Karpas-422 (cell line): ENCODE measurements at places on chromosomes 4 and X. TPM values are rescaled to one million over a fixed set of nuclear protein-coding genes. Genes with fewer than 3 reads are reported as not detected.
A peak's percentile ranks its signal among the peaks of the same experiment; 100 is the strongest.

GRCh38 chr4:158314756-158315487, 104.6 kb downstream of the TMEM144 start:
- no peak for DNase-seq

DNA sequence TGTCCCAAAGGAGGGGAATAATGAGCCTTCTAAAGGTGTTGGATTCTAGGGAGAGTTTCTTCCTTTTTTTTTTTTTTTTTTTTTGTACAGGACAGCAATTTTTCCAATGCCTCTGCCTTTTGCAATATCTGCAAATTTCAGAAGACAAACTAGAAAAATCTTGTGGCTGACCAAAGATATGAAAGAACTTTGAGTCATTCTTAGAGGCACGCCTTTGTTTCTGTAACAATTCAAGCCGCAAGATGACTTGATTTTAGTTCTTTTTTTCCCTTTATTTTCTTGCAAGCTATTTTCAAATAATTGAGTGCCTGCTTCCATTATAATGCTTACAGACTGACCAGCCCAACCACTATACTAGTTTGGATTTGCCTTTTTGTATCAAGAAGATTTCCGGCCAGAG, 47.6 kb upstream of the UXT start:
- DNase-seq, result no peak

ERAS gene
- not detected in 2 replicates for total RNA-seq

DNA sequence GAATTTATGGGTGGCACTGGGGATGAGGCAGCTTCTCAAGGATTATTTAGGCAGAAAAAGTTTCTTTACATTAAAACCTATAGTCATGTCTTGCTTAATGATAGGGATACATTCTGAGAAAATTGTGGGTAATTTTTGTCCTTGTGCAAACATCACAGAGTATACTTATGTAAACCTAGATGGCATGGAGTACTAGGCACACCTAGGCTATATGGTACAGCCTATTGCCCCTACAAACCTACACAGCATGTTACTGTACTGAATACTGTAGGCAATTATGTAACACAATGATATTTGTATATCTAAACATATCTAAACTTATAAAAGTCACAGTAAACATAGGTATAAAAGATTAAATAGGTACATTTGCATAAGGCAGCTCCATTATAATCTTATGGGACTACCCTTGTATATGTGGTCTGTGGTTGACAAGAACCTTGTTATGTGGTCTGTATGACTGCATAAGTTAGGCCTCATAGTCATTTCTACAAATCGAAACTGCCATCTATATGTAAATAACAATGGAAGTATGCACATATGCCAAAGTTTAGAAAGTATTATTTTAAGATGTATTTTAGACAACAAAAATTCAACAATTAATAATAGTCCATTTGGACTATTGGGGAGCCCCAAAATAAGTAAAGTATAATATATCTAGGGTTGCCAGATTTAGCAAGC, 87.3 kb downstream of the CFAP299 start:
- no peak for DNase-seq

GRCh38 chr4:68451246-68452211, 4.3 kb downstream of the TMPRSS11E start:
- DNase-seq, result no peak

DNA sequence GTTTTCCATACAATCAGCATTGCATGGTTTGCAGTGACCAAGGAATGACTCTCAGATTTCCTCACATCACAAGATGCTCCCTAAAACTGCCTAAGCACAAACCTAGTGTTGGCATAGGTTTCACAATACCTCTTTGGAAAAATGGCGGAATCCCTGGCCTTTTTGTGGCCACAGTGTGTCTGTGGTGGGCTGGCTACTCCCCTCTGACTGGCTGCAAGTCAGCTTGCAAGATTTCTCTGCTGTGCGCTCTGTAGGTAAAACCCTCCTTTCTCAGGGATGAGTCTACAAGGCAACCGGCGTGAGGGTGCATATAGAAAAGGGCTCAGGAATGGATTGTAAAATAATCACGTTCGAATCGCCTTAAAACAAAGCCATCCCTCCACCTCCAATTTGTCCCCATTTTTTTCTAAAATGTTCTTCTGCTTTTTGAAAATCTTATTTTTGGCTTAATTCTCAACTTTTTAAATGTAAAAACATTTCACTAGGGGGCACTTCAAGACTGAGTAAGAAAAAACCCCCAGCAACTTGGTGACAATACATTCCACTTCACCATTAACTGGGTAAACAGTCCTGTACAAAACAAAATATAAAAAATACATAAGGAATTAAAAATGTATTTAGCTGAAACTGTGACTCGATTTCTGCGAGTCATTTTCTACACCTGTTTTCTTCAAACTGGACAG, 235.6 kb downstream of the STIM2 start:
- DNase-seq, result peak; percentile 51

CFAP47 gene
- 0.22 TPM in 1 of 2 replicates, not detected in the other for total RNA-seq

CENPU gene
- total RNA-seq, result 18.5 and 31.3 TPM in 2 replicates

DNA sequence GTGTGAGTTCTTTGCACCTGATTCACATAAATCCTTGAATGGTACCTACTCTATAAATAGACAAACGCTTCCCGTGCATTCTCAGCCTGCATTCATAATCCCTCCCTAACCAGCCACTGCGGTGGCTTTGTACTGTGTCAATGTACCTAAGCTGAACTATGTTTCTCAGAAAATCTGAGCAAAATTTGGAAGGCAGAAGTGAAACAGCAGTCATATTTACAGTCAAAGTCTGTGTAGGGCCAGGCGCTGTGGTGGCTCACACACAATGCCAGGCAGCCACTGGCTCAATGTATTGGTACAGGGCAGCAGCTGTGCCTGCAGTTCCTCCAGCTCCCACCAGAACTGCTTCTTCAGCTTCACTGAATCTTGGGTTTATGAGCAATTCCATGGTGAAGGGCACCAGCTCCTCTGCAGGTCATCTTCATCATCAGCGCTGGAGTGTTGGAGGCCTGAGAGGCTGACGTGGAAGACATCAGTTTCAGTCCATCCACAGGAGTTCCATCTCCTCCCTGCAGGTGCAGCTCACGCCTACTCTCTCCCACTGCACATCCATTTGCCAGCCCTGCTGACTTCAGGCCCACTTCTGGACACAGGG, 32.3 kb upstream of the IRF2 start:
- DNase-seq, result peak; percentile 64

GRCh38 chrX:39397561-39398199, 596.4 kb downstream of the MID1IP1 start:
- DNase-seq, result no peak

TMEM35A gene
- 0.11 TPM in 1 of 2 replicates, not detected in the other for total RNA-seq

- DNase-seq, result no peak
Measured at GRCh38 chr4:189073739-189074138, 866.9 kb upstream of the FRG1 start.

GRCh38 chr4:96993560-96993959, 1149.7 kb downstream of the STPG2 start:
- no peak for DNase-seq

DNA sequence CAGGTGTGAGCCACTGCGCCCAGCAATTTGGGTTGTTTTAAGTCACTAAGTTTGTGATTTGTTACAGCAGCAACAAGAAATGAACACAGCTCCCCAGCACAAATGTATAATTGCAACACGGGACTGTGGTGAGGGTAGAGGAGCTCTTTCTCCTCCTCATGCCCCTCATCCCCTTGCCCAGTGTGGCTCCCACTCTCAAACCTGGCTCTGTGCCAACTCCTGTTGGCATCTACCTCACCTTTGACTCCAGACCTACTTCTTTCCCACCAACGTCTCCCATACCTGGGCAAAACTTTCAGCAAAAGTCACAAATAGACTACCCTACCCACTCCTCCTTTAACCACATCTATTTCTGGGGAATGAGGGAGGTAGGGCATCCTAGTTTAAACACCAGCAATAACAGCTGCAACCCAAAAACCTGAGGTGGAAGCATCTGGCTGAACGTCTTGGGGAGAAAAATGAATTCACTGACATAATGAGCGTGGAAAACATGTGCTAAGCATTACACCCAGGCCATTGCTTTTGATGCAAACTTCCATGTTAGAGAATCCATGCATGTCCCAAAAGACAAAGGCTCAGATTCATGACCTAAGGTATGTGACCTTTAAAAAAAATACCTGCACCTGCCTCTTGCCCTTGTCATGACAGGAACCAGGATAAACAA, 19.2 kb downstream of the LNX1 start:
- no peak for DNase-seq

- DNase-seq, result no peak
Measured at GRCh38 chr4:102217775-102218355, 127.4 kb downstream of the SLC39A8 start.

GC gene
- total RNA-seq, result not detected in 2 replicates

TLR10 gene
- 48.5 and 142 TPM in 2 replicates for total RNA-seq

- DNase-seq, result peak; percentile 93
Measured at GRCh38 chr4:83217721-83218522, 66.7 kb downstream of the COQ2 start.

- no peak for DNase-seq
Measured at GRCh38 chrX:128699716-128700285, 647.6 kb upstream of the ACTRT1 start.
